ENCODE measurements at places on chromosomes 16 and 17. TPM values are rescaled to one million over a fixed set of nuclear protein-coding genes. Genes with fewer than 3 reads are reported as not detected.

- H3K36me3 ChIP-seq, result no peaks in the 10 kb centered on the region
- DNase-seq, result no peak
- H3K27me3 ChIP-seq, result no peaks in the 10 kb centered on the region
Measured at GRCh38 chr17:5513628-5514027, 27.3 kb downstream of the MIS12 start.

The KRTAP2-1 gene
- not detected for total RNA-seq

DNA sequence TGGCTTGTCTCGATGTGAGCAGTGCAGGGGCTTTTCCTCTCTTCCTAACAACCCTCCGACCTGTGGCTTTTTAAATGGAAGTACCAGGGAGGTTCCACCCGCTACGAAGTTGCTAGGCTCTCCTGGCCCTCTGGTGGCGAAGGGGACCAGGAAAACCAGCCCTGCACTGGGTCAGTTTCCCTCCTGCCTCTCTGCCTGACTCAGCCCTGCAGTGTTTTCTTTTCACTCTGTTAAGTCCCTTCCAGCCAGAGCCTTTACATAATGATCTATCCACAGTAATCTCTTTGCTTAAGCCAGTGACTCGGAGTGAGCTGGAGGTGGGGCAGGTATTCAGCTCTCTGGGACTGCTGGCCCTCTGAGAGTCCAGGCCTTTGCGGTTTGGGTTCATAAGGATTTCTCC is 331.3 kb upstream of the EEF2KMT start:
- no peak for DNase-seq
- H3K36me3 ChIP-seq, result no peaks in the 10 kb centered on the region
- no peak overlapping the region for H3K27ac ChIP-seq
- no peaks in the 10 kb centered on the region for H3K27me3 ChIP-seq
- no peaks in the 10 kb centered on the region for H3K4me1 ChIP-seq

The EME1 gene
- total RNA-seq, result 1.9 TPM

- peaks cover 15% of the 10 kb centered on the region for H3K27me3 ChIP-seq
- DNase-seq, result no peak
- no peak overlapping the region for H3K4me3 ChIP-seq
- no peak overlapping the region for H3K27ac ChIP-seq
Measured at GRCh38 chr17:20114466-20114865, 105.3 kb downstream of the SPECC1 start.

- H3K27me3 ChIP-seq, result no peaks in the 10 kb centered on the region
- H3K4me1 ChIP-seq, result peaks cover 43% of the 10 kb centered on the region
- H3K4me3 ChIP-seq, result peak overlapping the region; percentile 18
Measured at GRCh38 chr17:29640413-29640812, 17.7 kb upstream of the CORO6 start.

- no peak for DNase-seq
- H3K4me1 ChIP-seq, result no peaks in the 10 kb centered on the region
- no peak overlapping the region for H3K4me3 ChIP-seq
- H3K27ac ChIP-seq, result no peak overlapping the region
Measured at GRCh38 chr17:45958307-45958706, 40.7 kb upstream of the STH start.

The ICAM2 gene
- not detected for total RNA-seq

The JPH3 gene
- 1.1 TPM for total RNA-seq

DNA sequence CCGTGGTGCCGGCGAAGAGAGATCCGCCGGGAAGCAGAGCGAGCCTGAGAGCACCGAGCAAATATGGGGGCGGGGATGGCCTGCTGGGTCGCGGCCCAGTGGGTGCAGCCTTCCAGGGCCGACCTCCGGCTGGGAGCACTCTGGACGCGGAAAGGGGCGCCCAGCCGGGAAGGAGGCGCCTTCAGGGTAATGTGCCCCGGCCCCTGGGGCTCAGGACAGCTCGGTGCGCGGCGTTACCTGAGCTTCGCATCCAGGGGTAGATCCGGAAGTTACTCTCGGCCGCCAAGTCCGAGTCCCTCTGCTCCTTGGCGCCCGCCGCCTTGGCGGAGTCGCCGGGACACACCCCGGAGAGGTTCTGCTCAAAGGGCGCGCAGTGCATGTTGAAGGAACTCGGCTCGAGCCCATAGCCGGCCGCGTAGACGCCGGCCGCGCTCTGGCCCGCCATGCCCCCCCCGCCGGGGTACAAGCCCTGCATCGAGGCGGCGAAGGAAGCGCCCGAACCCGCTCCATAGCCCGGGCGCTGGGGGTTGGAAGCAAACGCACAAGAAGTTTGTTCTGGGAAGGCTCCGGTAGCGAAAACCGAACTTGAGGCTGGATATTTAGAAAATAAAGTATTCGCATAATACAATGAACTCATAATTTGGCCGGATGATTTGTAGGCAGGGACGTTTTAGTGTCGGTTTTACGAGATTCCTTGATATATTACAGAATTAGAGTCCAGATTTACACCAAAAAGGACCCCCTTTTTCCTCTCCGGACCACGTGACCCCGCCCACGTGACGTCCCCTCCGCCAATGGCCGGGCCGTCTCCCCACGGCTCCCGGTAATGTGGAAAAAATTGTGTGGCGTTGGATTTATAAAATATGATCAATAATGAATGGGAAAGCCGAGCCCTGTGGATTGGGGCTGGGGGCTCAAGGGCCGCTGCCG is at the start of gene HOXB7:
HOXB7 (minus strand) TSS at position 736 of the 930 bp plus-strand sequence; CDS start at position 637, 99 bp downstream.
- peaks cover 7% of the 10 kb centered on the region for H3K36me3 ChIP-seq
- peak within 1 kb of the TSS; percentile 22 for H3K4me3 ChIP-seq
- peak within 1 kb of the TSS; percentile 22 for H3K27ac ChIP-seq
- peaks cover 9% of the 10 kb centered on the region for H3K4me1 ChIP-seq
- H3K27me3 ChIP-seq, result peaks cover 80% of the 10 kb centered on the region

- no peak overlapping the region for H3K27ac ChIP-seq
- H3K4me1 ChIP-seq, result no peaks in the 10 kb centered on the region
- H3K27me3 ChIP-seq, result no peaks in the 10 kb centered on the region
Measured at GRCh38 chr16:76749780-76750375, 441.1 kb upstream of the MON1B start.

DNA sequence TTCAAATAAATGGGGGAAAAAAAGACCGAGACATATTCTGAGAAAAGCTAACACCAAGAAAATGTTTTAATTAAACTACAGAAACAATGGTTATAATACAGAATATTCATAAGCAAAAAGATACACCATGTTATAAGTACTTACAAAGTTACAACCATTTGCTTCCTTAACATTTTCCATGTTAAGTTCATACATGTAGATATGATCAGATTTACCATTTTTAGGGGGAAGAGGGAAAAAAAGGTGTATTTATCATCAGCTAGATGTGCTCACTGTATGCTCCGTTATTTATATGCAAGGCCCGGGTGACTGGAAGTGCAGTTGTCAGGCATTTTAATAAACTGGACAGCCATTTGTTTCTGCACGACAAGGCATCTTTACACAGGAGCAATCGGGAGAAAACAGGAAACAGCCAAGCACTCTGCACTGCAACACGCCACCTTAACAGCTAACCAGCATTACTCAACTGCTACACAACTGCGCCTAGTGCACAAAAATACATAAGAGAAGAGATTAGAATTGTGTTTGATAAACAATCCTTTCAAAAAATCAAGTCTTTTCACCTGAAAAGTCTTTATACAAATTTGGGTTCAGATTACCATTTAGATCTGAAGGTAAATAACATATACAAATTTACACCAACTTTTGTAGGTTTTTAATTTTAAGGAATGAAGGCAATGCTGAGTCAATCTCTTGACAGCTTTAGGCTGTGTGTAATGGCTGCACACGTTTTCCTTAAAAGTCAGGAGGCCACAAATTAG is 2.9 kb downstream of the SRSF2 start:
- peak overlapping the region; percentile 95 for H3K27ac ChIP-seq
- peaks cover 28% of the 10 kb centered on the region for H3K36me3 ChIP-seq
- H3K27me3 ChIP-seq, result no peaks in the 10 kb centered on the region
- DNase-seq, result no peak
- peak overlapping the region; percentile 95 for H3K4me3 ChIP-seq

- H3K4me1 ChIP-seq, result peaks cover 72% of the 10 kb centered on the region
Measured at GRCh38 chr17:66541461-66542128, 239.2 kb downstream of the PRKCA start.

DNA sequence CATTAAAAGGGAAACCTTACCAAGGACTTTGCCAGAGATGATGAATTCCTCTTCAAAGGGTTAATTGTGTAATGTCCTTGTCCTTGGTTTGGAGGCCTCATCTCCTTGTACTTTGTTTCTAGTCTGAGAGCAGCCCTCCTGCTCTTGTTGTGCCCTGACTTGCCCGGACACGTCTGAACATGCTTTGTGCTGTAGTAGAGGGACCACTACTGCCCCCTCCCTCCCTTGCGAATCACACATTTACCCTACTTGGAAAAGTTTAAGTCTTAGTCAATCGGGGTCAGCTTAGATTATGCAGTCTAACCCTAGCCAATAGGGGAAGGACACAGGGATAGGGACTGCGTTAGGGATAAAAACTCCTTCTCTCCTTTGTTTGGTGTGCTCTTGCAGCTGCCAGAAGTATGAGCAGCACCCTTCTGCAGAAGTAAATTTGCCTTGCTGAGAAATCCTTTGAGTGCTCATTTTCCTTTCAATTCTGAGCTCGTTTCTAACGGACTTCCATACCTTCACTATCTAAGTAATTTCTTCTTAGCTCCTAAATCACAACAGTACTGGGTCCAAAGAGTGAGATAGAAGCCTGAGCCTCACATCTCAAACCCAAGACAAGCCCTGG is 26.4 kb upstream of the CLEC3A start:
- no peaks in the 10 kb centered on the region for H3K4me1 ChIP-seq
- H3K36me3 ChIP-seq, result no peaks in the 10 kb centered on the region
- peaks cover 3% of the 10 kb centered on the region for H3K27me3 ChIP-seq
- no peak for DNase-seq

DNA sequence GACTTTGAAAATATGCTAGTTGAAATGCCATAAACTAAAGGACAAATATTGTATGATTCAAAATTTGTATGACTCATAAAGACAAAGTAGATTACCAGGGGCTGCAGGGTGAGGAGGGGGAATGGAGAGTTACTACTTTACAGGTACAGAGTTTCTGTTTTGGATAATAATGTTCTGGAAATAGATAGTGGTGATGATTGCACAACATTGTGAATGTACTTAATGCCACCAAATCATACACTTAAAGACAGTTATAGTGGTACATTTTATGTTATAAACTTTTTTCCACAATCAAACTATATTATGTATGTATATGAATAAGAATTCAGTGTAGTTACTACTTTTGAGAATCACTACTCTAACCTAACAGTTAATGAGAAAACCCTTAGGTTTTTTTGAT is 368.1 kb downstream of the ZFHX3 start:
- H3K27me3 ChIP-seq, result no peaks in the 10 kb centered on the region
- no peak overlapping the region for H3K4me3 ChIP-seq
- no peak overlapping the region for H3K27ac ChIP-seq

The CCL22 gene
- total RNA-seq, result not detected

DNA sequence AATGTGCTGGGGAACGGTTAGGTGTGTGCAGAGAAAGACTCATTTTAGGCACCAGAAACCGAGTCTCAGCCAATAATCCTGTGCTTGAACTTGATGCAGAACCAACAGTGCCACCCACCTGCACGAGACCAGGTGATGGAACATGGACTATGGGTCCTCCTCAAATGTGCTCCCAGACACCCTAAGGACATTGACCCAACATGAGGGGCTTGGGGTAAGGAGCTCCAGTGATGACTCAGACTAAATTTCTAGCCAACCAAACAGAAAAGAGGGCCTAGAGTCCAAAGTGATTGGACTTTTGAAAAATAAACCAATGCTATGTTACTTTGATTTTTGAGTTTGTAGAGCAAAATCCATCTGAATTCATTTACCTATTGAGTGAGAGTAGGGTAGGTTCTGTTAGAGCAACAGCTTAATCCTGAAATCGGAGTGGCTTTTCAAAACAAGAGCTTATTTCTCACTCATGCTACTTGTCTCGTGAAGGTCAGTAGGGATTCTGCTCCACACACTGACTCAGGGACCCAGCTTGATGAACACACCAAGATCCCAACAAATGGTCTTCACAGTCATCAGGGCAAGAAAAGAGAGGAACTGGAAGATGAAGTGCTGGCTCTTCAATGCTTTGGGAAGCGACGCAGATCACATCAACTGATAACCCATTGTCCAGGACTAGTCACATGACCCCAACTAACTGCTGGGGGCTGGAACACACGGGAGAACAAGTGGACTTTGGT is 21.8 kb downstream of the FAM20A start:
- H3K27ac ChIP-seq, result no peak overlapping the region
- no peaks in the 10 kb centered on the region for H3K36me3 ChIP-seq
- no peaks in the 10 kb centered on the region for H3K27me3 ChIP-seq
- DNase-seq, result no peak
- H3K4me3 ChIP-seq, result no peak overlapping the region

The NLRP1 gene
- total RNA-seq, result 24.7 TPM

The DNAI2 gene
- not detected for total RNA-seq

GRCh38 chr17:6099492-6099891 is 29.3 kb downstream of the WSCD1 start:
- DNase-seq, result peak; percentile 15
- no peak overlapping the region for H3K27ac ChIP-seq
- peaks cover 14% of the 10 kb centered on the region for H3K27me3 ChIP-seq
- H3K4me1 ChIP-seq, result peaks cover 5% of the 10 kb centered on the region
- H3K36me3 ChIP-seq, result peaks cover 3% of the 10 kb centered on the region

GRCh38 chr16:14309906-14310305 is 238.8 kb downstream of the MRTFB start:
- peak overlapping the region; percentile 96 for H3K27ac ChIP-seq
- H3K36me3 ChIP-seq, result peaks cover 3% of the 10 kb centered on the region
- H3K27me3 ChIP-seq, result no peaks in the 10 kb centered on the region

- H3K4me3 ChIP-seq, result no peak overlapping the region
- DNase-seq, result no peak
- H3K27me3 ChIP-seq, result peaks cover 11% of the 10 kb centered on the region
- peaks cover 20% of the 10 kb centered on the region for H3K4me1 ChIP-seq
- no peaks in the 10 kb centered on the region for H3K36me3 ChIP-seq
- H3K27ac ChIP-seq, result no peak overlapping the region
Measured at GRCh38 chr17:72110231-72110941, 10.4 kb upstream of the SOX9 start.

The GCGR gene
- total RNA-seq, result not detected

DNA sequence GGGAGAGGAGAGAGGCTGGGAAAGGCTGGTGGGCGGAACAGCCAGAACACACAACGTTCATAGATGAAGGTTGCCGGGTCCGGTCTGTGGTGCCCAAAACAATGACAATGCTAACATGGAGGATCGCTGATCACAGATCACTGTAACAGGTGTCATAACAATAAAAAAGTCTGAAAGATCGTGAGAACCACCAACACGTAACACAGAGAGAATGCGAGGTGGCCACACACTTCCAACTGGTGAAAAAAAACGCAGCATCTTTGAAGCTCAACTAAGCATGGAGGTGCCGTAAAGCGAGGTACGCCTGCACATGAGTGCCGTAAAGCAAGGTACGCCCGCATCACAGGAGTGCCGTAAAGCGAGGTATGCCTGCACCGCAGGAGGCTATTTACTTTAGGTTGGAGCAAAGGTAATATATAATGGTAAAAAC is 42.3 kb downstream of the ABR start:
- no peak overlapping the region for H3K4me3 ChIP-seq
- H3K4me1 ChIP-seq, result peaks cover 50% of the 10 kb centered on the region
- H3K36me3 ChIP-seq, result no peaks in the 10 kb centered on the region

- DNase-seq, result no peak
- no peaks in the 10 kb centered on the region for H3K4me1 ChIP-seq
- no peak overlapping the region for H3K4me3 ChIP-seq
- no peaks in the 10 kb centered on the region for H3K36me3 ChIP-seq
- H3K27ac ChIP-seq, result no peak overlapping the region
Measured at GRCh38 chr17:57507828-57508227, 237.3 kb downstream of the CCDC182 start.

The SALL1 gene
- 0.12 TPM for total RNA-seq

Data from chondrocyte (in vitro differentiated cells).